ENCODE measurements at places on chromosomes 2 and 18.

- no peak for DNase-seq
These were observed 314.1 kb upstream of the TRIB2 start for GRCh38 chr2:12402440-12403139.

DNA sequence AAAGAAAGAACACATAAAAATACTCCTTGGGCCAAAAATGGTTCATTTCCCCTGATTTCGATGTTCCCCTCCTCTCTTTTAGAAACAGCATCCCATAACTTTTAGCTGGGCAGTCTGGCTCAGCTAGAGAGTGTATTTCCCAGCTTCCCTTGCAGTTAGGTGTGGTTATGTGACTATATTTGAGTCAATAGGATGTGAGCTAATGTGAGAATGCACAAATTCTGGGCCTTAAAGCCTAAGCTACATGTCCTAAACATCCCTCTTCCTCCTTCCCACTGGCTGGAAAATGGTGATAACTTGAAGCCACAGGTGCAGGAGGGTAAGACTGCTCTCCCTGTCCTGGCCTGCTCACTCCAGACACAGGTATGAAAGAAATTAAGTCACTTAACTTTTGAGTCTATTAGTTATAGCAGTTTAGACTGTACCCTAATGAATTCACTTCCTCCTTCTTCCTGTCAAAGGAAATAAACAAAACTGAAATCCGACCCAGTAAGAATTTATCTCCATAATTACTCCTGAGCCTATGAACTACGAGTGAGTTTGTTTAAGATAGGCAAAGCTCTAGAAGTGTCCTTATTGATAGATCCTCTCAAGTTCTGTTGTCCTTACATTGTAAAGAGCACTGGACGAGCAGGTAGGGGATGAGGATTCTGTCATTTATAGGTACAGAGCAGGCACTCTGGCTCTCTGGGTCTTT is 177.6 kb downstream of the MTX2 start:
- DNase-seq = no peak

- peak; percentile 43 for DNase-seq
These were observed 133.4 kb downstream of the INSIG2 start for GRCh38 chr2:118221536-118222272.

- DNase-seq = no peak
These were observed 18.9 kb downstream of the KRTCAP3 start for GRCh38 chr2:27461118-27461517.

- no peak for DNase-seq
These were observed 272.9 kb upstream of the FIGN start for GRCh38 chr2:164008752-164009151.

DNA sequence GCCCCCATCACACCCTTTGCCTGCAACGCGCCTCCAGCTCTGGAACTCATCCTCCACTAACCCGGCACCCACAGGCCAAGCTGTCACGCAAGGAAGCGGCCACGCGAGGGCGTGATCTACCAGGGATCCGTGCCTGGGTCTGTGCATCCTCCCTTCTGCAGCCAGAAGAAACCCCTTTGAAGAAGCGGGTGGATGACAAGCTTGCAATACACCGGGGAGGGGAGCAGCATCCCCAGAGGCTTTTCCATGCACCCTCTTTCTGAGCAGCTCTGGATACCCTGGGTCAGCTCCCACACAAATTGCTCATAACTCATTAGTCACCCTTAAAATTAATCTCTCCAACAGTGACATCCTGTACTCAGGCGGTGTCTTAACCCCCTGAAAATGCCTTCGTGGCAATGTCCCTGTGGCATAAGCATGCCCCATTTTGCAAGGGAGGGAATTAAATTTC is 47.6 kb downstream of the PDCL3 start:
- peak; percentile 74 for DNase-seq

- DNase-seq = no peak
These were observed 448.1 kb upstream of the VRK2 start for GRCh38 chr2:57598551-57598950.

- DNase-seq = no peak
These were observed 1.7 kb downstream of the MYOM1 start for GRCh38 chr18:3217948-3218647.

DNA sequence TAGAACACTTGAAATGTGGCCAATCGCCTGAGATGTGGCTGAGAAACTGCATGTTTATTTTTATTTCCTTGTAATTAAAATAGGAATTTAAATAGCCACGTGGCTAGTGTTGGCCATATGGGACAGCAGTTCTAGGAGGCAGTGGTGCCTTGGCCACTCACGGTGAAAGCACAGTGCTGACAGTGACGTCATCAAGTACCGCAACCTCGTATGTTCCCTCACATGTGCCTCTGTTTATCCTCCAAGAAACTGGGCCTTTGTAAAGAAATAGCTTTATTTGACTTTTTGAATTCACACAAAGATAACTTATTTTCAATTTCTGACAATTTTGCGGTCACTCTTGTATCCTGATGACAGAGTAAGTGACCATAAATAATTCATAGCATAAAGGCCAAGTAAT is 575.0 kb downstream of the DCDC2C start:
- DNase-seq = no peak

DNA sequence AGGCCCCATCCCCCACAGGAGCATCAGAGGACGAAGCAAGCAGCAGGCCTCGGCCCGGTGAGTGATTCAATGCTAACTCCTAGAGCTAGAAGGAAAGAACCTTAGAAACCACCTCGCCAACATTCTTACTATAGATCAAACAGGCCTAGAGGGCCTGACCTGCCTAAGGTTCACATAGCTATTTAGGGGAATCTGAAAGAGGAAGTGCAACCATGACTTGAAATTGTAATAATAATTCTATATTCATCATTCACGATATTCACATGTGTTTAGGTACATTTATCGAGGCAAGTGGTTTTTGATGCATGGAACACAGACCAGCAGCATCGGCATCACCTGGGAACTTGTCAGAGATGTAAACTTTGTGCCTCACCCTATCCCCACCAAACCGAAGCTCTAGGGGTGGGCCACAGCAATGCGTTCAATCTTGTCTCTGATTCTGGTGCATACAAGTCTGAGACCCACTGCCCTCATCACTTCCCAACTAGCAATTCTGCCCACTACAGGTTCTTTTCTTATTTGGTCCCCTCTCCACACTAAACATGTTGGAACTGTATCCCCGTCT is 78.0 kb upstream of the DNMT3A start:
- no peak for DNase-seq

- no peak for DNase-seq
These were observed 100.5 kb upstream of the LMAN1 start for GRCh38 chr18:59459369-59460071.

DNA sequence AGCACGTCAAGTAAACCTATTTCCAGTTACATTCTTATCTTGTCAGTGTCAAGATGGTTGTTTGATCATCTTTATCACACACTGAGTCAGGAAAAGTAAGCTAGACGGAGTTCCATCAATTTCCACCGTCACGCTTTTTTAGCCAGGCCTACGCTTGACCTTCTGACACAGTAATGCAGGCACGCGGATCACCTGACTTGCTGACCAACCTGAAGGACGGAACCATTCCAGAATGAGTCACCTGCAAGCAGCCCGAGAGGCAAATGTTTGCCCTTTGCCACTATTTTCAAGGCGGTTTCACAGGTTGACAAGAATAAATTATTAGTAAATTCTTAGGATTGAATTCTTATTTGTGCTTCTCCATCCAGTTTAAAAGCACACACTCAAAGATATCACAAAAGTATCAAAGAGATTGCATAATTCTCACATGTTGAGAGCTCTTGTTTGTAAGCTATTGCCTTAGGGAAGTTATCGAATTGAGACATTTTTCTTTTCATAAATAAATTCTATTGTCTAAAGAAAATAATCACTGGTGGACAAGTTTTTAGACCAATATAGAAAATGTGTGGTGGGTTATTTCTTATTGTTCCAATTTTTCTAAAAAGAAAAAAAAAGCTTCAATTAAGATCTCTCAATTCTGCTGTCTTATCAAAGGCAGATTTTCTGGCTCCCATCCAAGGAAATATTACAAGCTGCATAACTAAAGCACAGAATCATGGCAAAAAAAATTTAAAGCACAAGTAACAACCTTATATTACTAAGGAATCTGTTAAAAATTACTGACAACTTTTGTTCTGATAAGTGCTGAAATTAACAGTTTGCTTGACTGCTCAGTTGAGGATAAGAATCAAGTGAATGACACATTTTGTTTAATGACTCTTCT is 31.9 kb downstream of the UXS1 start:
- no peak for DNase-seq

GRCh38 chr2:53739032-53739431 is 28.6 kb upstream of the CHAC2 start:
- no peak for DNase-seq

DNA sequence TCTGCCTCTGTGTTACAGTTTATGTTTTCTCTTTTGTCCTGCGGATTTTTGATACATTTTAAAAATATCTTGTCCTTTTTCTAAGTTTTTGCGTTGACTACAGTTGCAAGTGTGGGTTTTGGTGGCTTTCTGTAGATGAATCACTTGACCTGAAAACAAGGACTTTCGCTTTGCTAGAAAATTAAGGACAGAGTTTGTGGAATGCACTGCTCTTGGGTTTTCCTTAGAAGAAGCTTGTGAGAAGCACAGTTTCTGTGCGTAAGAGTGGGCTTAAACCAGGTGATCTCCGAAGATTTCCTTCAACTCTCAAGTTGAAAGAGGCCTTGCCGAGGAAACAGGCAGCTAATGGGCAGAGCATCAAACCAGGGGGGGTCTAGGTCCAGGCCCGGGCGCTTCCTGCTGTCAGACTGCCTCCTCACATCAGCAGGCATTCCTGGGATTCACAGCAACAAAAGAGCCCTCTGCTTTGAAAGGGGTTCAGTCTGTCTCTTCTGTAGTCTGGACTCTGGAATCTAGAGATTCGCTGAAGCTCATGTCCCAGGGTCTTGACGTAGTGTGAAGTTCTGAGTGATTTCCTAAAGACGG is 17.3 kb downstream of the NCK2 start:
- no peak for DNase-seq

DNA sequence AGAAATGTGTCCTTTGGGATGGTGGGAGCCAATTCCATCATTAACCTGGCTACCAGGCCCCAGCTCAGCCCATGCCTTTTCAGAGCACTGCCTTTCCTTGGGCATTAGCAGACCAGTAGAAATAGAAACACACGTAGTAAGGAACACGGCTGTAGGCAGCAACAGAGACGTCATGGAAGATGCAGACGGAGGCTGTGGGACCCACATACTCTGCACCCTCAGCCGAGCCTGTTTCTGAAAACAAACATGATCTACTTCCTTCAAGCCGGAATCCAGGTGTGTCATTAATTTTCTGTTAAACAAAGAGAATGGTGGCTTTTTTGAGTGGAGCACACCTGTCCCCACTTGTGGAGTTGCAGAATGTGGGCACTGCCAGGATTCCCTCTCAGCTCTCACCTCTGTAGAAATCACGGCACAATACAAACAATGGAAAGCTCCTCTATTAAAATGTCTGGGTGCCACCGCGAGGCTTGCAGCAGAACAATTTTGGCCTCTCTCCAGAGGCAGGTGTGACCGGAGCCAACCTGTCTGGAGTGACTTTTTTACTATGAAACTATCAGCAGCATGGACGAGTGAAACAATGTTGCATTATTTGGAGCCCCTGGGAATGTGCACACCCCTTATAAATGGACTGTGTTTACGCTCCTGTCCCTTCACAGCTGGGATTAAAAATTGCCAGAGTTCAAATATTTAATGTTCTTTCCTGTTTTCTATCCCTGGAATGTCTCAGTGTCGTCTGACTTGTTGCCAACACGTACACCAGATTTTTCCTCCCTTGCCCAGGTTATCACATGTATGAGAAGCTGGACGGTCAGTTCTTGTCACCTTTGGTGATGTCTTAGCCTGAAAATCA is 31.7 kb downstream of the SPP2 start:
- no peak for DNase-seq

GRCh38 chr2:36294316-36294721 is 61.3 kb upstream of the CRIM1 start:
- peak; percentile 20 for DNase-seq

- DNase-seq = no peak
These were observed 957.8 kb downstream of the SLC4A3 start for GRCh38 chr2:220585241-220585640.

- DNase-seq = no peak
These were observed 87.9 kb downstream of the TRABD2A start for GRCh38 chr2:84792856-84793522.
